ENCODE measurements at places on chromosomes 7 and 10. TPM values are rescaled to one million over a fixed set of nuclear protein-coding genes. Genes with fewer than 3 reads are reported as not detected.

PRF1 gene
- 29.5 TPM for total RNA-seq

ENKUR gene
- total RNA-seq: 6.5 TPM

TCTN3 gene
- 26.4 TPM for total RNA-seq

NOS3 gene
- 15.1 TPM for total RNA-seq

VOPP1 gene
- total RNA-seq: 66.2 TPM

PLAU gene
- total RNA-seq: 29.0 TPM

SOSTDC1 gene
- total RNA-seq: 8.7 TPM

HOXA1 gene
- total RNA-seq: 0.77 TPM

TRIM73 gene
- total RNA-seq: 5.6 TPM

FAM185A gene
- total RNA-seq: 10.0 TPM

LIPN gene
- 1.6 TPM for total RNA-seq

UROS gene
- total RNA-seq: 27.0 TPM

SRGN gene
- 232 TPM for total RNA-seq

TEX36 gene
- total RNA-seq: not detected

NFKB2 gene
- 30.9 TPM for total RNA-seq

ELOVL3 gene
- 0.92 TPM for total RNA-seq

OPN1SW gene
- not detected for total RNA-seq

CDNF gene
- total RNA-seq: 1.3 TPM

SLC39A12 gene
- 0.41 TPM for total RNA-seq

GCK gene
- 0.47 TPM for total RNA-seq

HOXA5 gene
- total RNA-seq: 16.0 TPM

PAPOLB gene
- 0.24 TPM for total RNA-seq

CREB3L2 gene
- total RNA-seq: 48.9 TPM

NKX2-3 gene
- total RNA-seq: not detected

RNF148 gene
- total RNA-seq: 1.5 TPM

ST8SIA6 gene
- total RNA-seq: 12.5 TPM

SLC18A3 gene
- total RNA-seq: not detected

TLX1 gene
- not detected for total RNA-seq

NXPH1 gene
- not detected for total RNA-seq

MRC1 gene
- total RNA-seq: 529 TPM

NCF1 gene
- 50.8 TPM for total RNA-seq

CNPY1 gene
- not detected for total RNA-seq

GRM3 gene
- total RNA-seq: not detected

NRAP gene
- total RNA-seq: not detected

All from lower lobe of right lung (tissue), 2 donors.